ENCODE measurements at places on chromosomes 12 and 14. TPM values are rescaled to one million over a fixed set of nuclear protein-coding genes. Genes with fewer than 3 reads are reported as not detected.

CCDC177 gene
- total RNA-seq, result not detected

CCDC175 gene
- total RNA-seq, result not detected

PTGER2 gene
- 30.0 TPM for total RNA-seq

IL22 gene
- not detected for total RNA-seq

KRT2 gene
- not detected for total RNA-seq

LRP1-AS gene
- total RNA-seq, result not detected

GLIPR1L2 gene
- total RNA-seq, result 0.33 TPM

Measured in fibroblast of lung (primary cell).